CD4-positive, alpha-beta T cell treated with Interleukin-21 for 1 hour (primary cell): ENCODE measurements at places on chromosomes 5 and 9.

DNA sequence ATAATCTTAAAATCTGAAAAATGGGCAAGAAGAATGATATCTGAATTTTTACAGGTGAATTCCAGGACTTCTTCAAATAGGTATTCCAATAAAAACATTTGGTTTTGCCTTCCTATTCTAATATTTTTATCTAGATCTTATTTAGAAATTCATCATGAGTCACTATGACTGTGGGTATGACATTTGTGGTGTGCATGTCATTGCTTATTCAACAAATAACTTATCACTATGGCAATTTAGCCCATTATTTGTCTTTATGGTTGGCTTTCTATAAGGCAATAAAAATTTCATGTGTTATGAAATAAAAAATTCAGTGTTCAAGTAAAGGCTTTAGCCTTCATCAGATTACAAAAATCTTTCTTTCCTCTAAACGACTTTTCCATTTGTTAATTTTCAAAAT lies 1139.6 kb upstream of the NUDT12 start:
- DNase-seq, result no peak

GRCh38 chr5:113068559-113068958 lies 92.0 kb downstream of the DCP2 start:
- DNase-seq, result no peak

DNA sequence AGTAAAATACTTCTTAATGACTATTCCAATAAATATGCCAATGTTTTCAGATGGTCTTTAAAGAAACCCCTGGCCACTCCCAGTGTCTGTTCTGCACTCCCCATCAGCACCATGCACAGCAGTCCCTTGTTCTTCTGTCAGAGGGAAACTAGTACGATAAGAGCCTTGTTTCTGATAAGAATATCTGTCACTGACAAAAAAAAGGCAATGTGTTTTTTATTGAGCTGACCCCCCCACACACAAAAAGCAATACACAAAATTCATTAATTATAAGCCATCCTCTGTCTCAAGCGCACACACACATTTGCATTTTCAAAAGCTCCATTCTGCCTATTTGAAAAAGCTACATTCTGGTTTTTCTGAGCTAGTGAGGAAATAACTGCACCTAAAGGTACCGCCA lies 119.1 kb downstream of the ENC1 start:
- DNase-seq, result no peak

GRCh38 chr5:33888587-33888986 lies 3.2 kb downstream of the ADAMTS12 start:
- DNase-seq, result no peak

GRCh38 chr5:16803831-16804230 lies 132.3 kb downstream of the MYO10 start:
- no peak for DNase-seq

- no peak for DNase-seq
Observed at GRCh38 chr9:132645306-132645705, 24.5 kb downstream of the DDX31 start.

DNA sequence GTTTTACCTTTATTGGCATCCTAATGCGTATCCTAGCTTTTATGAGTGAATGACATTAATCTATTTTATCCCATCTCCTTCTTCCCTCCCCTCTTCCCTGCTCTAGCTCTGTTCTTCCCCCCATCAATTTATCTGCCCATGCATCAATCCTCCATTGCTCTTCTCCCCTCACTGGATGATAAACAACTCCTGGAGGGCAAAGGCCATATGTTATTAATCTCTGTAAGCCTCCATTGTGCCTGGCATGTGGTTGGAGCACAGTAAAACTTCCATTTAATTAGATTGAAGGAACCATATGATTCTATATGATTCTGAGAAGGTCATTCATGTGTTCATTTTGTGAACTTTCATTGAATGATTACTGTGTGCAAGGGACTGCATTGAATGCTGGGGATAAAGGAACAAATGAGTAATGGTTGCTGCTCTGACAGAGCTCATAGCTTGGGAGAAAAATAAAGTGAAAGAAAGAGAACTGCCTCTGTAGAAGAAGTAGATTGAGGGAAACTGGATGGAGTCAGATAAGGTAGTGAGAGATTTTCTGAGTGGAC lies 85.0 kb downstream of the MEGF10 start:
- no peak for DNase-seq

GRCh38 chr9:108133680-108134079 lies 644.1 kb upstream of the KLF4 start:
- no peak for DNase-seq

- no peak for DNase-seq
Observed at GRCh38 chr9:104836235-104836634, 72.3 kb downstream of the NIPSNAP3B start.

GRCh38 chr5:153461341-153461740 lies 29.1 kb upstream of the GRIA1 start:
- no peak for DNase-seq

- no peak for DNase-seq
Observed at GRCh38 chr9:21505425-21506179, 23.5 kb upstream of the IFNE start.

- DNase-seq, result no peak
Observed at GRCh38 chr9:4012441-4012840, 287.4 kb downstream of the GLIS3 start.

GRCh38 chr5:172534229-172535107 lies 80.1 kb upstream of the SH3PXD2B start:
- no peak for DNase-seq

DNA sequence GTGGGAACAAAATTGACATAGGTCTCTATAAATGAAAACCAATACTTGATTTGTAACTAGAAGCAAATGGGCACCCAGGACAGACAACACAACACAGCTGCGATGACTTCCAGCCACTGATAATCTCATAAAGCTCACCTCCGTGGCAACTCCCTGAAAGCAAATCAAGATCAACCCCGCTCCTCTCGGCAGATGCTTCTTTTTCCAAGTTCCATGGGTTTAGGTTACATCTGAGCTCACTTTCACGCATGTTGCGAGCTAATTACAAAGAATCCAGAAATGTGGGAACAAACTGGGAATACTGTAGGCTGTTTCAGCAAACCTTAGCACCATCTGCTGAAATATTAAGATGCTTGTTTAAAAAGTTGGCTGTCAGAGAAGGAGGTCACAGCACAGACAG lies 153.9 kb downstream of the ELAVL2 start:
- DNase-seq, result no peak

- DNase-seq, result no peak
Observed at GRCh38 chr9:16442622-16443021, 427.8 kb downstream of the BNC2 start.

- no peak for DNase-seq
Observed at GRCh38 chr5:95555553-95555952, 652 bp downstream of the ARSK start.

DNA sequence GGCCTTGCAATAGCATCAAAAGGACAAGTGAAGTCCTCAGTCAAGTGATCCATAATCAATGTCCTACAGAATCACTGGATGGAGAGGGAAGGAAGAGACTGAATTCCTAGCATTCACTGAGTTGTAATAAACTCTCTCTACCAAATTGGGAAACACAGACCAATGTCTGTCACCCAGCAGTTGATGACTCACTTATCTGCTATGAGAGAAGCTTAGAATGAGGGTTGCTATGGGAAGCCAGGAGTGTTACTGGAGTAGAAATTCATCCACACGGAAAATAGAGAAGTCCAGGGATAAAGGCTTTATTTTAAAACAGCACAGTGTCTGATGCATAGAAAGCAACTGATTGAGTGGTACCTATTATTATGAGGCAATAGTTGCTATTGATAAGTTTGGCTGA lies 407.4 kb downstream of the BRINP1 start:
- DNase-seq, result no peak

- no peak for DNase-seq
Observed at GRCh38 chr9:83688921-83689320, 18.8 kb downstream of the UBQLN1 start.

DNA sequence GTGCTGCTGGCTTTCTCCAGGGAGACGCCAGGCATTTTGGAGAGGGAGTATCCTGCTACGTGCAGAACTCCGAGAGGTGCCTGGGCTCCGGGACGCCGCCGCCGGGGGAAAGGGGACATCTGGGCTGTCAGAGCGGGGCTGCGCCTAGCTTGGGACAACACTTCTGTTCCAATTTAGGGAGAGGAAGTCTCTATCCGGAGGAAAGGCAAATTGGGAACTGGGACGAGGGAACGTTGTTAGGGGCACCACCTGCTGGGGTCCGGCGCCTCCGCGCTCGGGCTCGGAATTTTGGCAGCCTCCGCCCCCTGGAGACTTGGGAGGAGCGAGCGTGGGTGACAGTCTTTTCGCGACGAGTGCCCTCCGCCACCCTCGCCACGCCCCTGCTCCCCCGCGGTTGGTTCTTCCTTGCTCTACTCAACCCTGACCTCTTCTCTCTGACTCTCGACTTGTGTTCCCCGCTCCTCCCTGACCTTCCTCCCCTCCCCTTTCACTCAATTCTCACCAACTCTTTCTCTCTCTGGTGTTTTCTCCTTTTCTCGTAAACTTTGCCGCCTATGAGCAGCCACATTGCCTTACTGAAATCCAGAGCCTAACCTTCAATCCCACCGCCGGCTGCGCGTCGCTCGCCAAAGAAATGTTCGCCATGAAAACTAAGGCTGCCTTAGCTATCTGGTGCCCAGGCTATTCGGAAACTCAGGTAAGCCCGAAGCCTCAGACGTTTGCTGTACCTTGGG lies 1.6 kb downstream of the TSLP start:
- peak; percentile 46 for DNase-seq
